ENCODE measurements at places on chromosomes 4 and X.

DNA sequence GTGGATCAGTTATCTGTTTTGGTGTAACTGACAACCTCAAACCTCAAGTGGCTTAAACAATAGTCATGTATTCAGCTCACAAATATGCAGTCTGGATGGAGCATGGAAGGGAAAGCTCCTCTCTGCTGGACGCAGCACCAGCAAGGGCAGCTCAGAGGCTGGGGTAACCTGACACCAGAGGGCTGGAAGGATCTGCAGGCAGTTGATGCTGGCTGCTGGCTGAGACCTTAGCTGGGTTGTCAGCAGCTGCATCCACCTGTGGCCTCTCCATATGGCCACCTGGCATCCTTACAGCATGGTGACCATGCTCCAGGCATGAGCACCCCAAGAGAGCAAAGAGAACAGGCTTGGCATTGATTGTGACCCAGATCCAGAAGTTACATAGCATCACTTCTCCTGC is 46.7 kb downstream of the ENPP6 start:
- no peak for DNase-seq

DNA sequence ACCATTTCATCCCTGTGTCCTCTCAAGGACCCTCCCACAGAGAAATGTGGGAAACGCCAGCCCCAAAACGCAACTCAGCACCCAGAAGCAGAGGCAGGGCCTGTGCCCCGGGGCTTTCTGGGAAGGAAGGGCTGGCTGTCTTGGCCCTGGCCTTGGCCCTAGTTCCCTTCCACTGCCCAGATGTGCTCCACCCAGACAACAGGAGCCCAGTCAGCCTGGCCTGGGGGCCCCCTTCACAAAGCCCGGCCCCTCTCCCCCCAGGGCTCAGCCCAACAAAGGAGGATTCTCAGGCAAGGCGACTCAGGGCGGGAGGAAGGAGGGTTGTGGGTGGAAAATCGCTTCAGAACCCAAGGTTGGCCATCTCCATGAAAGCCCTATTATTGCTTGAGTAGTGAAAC is 82.5 kb downstream of the PJA1 start:
- DNase-seq, result no peak

DNA sequence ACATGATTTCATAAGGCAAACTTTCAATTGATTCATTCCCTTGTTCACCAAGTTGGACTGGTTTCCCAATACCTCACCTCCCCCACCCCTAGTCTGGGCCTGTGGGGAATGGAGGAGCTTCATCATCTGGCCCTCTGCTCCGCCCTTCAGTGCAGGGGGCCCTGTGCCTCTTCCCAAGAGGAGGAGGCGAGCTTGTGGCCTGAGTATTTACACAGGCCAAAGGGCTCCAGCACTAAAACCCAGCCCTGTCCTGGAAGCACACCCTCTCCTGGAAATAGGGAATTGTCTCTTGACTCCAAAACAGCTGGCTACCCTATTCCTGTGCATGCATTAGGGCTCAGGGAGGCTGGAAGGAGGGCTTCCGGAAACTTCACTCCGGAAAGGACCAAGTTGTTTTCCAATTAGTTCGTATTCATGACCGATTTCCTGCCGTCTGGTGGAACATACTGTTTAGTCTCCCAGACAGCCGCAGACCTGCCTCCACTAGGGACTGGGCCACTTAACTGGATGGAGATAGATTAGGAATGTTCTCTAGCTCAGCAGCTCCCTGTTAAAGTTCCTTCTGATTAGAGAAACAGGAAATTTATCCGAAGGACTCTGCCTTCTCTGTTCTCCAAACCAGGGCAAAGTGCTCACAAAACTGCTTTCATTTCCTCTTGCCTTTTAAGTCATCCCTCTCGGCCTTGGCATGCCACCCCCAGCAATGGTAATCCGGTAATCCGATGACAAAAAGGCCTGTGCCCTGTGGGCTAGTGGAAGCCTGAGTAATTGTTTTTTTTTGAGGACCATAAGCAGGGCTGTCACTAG is 5.8 kb downstream of the SRPX2 start:
- DNase-seq, result no peak

DNA sequence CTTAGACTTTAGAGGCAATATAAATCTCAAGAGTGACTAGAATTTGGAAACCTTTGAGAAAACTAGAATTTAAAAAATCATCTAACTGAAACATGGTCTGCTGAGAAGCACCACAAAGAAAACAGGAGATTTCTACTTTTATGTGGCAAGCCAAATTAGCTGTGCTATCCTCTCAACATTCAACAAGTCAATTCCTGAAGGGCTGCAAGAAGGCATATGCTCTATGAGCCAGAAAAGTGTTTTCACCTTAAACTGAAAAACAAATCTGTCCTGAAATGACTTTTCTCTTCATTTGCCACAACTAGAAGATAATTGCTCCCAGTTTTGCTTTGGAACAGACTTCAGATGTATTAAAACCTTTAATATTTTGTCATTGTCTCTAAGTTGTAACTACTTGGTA is 263.2 kb upstream of the EDNRA start:
- no peak for DNase-seq

DNA sequence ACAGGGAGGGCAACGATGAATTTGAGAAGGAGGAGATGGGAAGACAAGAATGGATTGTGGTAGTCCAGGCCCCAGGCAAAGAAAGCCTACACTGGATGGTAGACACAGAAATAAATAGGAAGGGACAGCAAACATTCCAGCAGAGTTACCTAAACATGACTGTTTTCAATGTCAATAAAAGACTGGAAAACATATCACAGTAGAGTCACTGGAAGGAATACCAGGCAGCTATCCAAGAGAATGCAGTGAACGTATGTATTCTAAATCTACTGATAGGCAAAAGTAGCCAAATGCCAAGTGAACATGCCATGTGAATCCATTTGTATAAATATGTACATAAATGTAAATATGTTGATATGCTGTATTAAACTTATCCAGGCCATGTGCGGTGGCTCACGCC is 183.0 kb downstream of the PALLD start:
- no peak for DNase-seq

DNA sequence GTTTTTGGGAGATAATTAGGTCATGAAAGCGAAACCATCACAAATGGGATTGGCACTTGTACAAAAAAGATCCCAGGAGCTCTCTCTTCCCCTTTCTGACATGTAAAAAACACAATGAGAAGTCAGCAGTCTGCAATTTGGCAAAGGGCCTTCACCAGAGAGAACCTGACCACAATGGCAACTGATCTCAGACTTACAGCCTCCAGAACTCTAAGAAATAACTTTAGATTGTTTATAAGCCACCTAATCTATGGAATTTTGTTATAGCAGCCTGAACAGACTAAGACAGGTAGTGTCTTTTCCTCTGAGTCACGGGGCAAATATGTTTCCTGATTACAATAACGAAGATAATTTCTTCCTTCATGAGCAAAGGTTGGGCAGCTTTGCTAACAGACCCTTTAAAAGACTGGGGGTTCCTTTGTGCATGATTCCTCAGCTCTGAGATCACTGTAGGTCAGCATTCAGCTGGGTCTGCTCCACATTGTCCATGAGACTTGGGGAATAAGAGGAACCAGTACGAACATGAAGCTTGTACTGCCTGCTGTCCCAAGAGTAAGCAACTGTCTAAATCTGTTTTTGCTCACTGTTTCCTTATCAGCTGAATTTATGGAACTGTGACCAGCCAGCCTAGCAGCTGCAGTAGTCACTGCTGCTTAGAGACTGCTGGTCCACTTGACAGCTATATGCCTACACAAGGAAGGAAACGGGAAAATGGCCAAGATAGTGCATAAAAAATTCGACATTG is 191.6 kb downstream of the ANAPC10 start:
- DNase-seq, result no peak

- no peak for DNase-seq
Observed at GRCh38 chr4:43423276-43423675, 530.8 kb downstream of the GRXCR1 start.

DNA sequence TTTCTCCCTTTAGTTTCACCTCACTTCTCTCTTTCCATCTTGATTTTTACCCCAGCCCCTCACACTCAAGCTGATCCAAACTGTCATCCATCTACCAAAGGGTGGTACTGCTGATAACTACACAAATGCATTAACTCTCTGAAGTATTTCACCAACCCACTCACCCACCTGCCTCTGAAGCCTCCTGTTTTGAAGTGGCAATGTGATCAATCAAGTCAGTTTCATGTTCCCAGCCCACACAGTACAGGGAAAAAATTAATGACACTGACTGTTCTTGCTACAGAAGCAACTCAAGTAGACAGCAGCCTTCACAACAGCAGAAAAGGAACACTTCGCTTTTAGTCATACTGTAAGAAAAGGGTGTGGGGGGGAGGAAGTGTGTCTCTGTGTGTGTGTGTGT is 183.0 kb upstream of the NOCT start:
- DNase-seq, result no peak

- DNase-seq, result no peak
Observed at GRCh38 chr4:12724510-12724909, 759.6 kb downstream of the RAB28 start.

DNA sequence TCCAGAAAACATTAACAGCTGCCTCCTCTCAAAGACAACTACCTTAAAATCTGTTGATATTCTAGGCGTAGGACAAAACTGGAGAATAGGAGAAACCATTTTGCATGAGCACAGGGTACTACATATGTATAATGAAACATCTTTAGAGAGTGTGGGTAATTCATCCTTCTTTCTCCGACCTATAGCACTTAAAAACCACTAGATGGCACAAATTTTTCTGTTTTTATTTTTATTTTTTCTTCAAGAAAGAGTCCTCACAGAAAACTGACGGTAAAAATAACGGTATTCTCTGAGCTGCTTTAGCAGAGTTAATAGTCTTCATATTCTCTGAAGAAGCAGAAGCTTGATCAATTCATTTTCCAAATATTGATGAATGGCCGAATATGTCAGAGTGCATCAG is 14.6 kb downstream of the SMIM31 start:
- DNase-seq, result no peak

DNA sequence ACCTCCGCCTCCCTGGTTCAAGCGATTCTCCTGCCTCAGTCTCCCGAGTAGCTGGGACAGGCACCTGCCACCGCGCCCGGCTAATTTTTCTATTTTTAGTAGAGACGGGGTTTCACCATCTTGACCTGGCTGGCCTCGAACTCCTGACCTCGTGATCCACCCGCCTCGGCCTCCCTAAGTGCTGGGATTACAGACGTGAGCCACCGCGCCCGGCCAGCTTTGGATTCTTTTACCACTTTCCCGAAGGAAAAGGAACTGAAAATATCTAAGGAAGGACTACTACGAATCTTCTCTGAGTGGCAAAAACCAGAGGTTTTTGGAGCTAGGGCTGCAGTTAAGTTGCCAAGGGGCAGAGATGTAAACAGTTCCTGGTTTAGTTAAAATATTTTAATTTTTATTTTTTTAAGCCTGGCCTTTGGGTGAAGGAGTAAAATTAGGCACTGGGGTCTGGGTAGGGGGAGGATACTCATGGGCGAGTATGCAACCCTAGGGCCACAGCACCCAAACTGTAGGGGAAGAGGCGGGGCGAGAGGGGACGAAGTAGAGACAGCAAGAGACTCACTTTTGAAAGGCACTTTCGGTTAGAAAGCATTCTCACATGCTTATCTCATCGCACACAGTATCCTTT is 525 bp upstream of the CISD2 start:
- DNase-seq, result peak; percentile 1

DNA sequence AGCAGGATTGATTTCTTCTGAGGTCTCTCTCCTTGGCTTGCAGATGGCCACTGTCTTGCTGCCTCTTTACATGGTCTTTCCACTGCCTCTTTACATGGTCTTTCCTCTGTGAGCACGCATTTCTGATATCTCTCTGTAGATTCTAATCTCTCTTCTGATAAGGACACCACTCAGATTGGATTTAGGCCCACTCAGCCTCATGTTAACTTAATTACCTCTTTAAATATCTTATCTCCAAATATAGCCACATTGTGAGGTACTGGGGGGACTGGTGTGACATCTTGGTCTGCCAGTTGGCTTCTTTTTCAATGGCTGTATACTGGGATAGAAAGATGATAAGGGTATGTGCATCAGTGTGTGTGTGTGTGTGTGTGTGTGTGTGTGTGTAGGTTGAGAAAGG is 153.7 kb downstream of the AWAT2 start:
- no peak for DNase-seq

- DNase-seq, result no peak
Observed at GRCh38 chrX:10922835-10923234, 188.3 kb upstream of the HCCS start.

DNA sequence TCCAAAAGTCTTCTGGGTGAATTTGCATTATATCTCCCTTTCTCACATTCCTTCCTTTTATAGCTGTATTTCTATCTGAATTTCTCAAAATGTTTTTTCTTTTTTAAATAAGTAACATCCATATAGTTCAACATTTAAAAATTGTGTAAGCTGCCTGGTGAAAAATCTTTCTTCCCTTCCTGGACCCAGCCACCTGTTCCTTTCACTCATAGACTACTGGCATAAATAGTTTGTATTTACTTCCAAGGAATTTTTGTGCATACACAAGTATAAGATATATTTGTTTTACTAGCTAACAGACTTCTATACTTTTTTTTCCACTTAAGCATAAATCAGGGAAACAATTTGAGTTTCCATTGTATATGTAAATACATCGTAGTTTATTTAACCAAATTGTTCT is 35.7 kb downstream of the PACRGL start:
- no peak for DNase-seq

DNA sequence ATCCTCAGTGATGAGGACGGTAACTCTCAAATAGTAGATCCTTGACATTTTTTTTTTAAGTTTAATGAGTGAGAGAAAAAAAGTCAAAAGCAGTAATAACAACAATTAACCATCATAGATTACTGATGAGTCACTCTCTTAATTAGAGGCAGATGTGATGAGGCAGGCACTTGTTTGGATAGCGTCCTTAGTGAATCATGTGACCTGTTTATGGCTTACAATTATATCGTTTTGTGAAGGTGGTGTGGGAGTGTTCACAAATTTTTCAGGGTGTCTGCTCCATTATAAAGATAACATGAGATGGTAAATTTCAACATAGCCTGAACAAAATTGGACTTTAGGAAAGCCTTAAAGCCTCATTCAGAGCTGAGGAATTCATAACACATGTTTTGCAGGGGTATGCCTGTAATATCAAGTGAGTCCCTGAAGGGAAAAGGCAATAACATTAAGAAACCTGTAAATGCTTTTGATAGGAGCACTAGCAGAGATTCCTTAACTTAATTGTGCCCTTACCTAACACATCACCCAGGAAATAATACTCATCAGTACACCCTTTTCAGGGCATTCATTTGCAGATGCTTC is 51.9 kb upstream of the XIAP start:
- no peak for DNase-seq

DNA sequence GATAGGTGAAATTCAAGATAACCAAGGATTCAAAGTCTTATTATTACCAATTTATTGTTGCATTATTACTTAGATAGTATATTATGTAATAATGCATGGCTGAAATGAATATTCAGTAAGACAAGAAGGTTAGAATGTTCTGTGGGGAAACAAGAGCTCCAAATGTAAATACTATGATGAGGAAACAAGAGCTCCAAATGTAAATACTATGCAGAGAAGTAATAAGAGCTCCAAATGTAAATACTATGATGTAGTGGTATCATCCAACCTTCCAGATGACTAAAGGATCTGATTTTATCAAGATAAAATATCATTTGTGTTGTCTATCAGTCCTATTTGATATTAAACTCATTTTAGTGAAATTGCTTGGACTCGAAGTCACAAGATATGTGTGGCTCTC is 82.2 kb upstream of the PCDH18 start:
- DNase-seq, result no peak

All from stimulated activated CD4-positive, alpha-beta T cell treated with anti-CD3 and anti-CD28 coated beads, Interleukin-1b, Interleukin-23, amount 100 ng/mL, for 24 hours (primary cell).